ENCODE measurements at places on chromosomes 4 and X. TPM values are rescaled to one million over a fixed set of nuclear protein-coding genes. Genes with fewer than 3 reads are reported as not detected.

- DNase-seq, result no peak
Measured at GRCh38 chr4:151093203-151093602, 6.2 kb upstream of the RPS3A start.

DNA sequence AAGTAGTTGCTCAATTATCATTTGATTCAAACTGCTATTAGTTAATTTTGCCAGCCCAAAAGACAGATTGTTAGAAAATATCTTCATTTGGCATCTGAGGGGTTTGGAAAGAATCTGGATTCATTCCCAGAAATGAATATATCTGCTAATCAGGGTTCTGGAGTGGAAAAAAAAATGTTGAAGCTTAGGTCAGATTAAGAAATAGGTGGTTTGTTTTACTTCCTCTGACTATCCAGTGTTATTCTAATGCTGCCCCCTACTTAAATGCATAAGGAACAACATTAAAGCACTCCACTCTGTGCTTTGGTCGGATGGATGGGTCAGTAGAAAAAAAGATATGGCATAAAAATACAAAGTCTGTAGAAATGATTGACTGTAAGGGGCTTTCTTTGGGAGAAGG, 89.0 kb downstream of the LUZP4 start:
- DNase-seq, result no peak

The ZNF185 gene
- total RNA-seq, result 0.62 TPM

The CRMP1 gene
- total RNA-seq, result 37.7 TPM
